ENCODE measurements at places on chromosomes 1 and 21. TPM values are rescaled to one million over a fixed set of nuclear protein-coding genes. Genes with fewer than 3 reads are reported as not detected.

FCRL6 gene
- total RNA-seq: 0.29 TPM

CLDN17 gene
- not detected for total RNA-seq

MASP2 gene
- total RNA-seq: not detected

S100A2 gene
- total RNA-seq: 1.5 TPM

TARDBP gene
- total RNA-seq: 130 TPM

Measured in posterior vena cava (tissue), 2 donors.